ENCODE measurements at places on chromosomes 7 and 10. TPM values are rescaled to one million over a fixed set of nuclear protein-coding genes. Genes with fewer than 3 reads are reported as not detected.

The C10orf95 gene
- 0.38 TPM for total RNA-seq

The MYH16 gene
- total RNA-seq: not detected

The CUBN gene
- total RNA-seq: 0.09 TPM

The POLL gene
- total RNA-seq: 16.9 TPM

The TMEM273 gene
- total RNA-seq: 63.1 TPM

Data from K562 (cell line).